ENCODE measurements at places on chromosomes 12 and 14. TPM values are rescaled to one million over a fixed set of nuclear protein-coding genes. Genes with fewer than 3 reads are reported as not detected.

Gene SLC39A5
- not detected for total RNA-seq

Gene CYP46A1
- total RNA-seq: 0.26 TPM

Gene RHOJ
- 133 TPM for total RNA-seq

Gene TAS2R31
- 2.7 TPM for total RNA-seq

Gene RNASE7
- not detected for total RNA-seq

Gene GCH1
- 10.1 TPM for total RNA-seq

Gene FKBP3
- total RNA-seq: 23.0 TPM

Gene LRP1-AS
- total RNA-seq: not detected

Gene MDGA2
- not detected for total RNA-seq

Gene HOXC6
- total RNA-seq: under 0.01 TPM

Gene B4GALNT1
- under 0.01 TPM for total RNA-seq

Gene KLRD1
- total RNA-seq: 0.11 TPM

Data from dermis lymphatic vessel endothelial cell (primary cell).